Psoas muscle (tissue), 8 donors: ENCODE measurements at places on chromosomes 7 and 10. TPM values are rescaled to one million over a fixed set of nuclear protein-coding genes. Genes with fewer than 3 reads are reported as not detected.

GRCh38 chr10:119020627-119020946, 8.9 kb upstream of the NANOS1 start:
- DNase-seq, result peak; percentile 58

GRCh38 chr7:27928001-27928400, 188.0 kb downstream of the TAX1BP1 start:
- DNase-seq, result no peak

GRCh38 chr10:86110156-86110786, 256.3 kb downstream of the GRID1 start:
- DNase-seq, result no peak

GRCh38 chr7:2071133-2071832, 161.5 kb downstream of the MAD1L1 start:
- no peak for DNase-seq

DNA sequence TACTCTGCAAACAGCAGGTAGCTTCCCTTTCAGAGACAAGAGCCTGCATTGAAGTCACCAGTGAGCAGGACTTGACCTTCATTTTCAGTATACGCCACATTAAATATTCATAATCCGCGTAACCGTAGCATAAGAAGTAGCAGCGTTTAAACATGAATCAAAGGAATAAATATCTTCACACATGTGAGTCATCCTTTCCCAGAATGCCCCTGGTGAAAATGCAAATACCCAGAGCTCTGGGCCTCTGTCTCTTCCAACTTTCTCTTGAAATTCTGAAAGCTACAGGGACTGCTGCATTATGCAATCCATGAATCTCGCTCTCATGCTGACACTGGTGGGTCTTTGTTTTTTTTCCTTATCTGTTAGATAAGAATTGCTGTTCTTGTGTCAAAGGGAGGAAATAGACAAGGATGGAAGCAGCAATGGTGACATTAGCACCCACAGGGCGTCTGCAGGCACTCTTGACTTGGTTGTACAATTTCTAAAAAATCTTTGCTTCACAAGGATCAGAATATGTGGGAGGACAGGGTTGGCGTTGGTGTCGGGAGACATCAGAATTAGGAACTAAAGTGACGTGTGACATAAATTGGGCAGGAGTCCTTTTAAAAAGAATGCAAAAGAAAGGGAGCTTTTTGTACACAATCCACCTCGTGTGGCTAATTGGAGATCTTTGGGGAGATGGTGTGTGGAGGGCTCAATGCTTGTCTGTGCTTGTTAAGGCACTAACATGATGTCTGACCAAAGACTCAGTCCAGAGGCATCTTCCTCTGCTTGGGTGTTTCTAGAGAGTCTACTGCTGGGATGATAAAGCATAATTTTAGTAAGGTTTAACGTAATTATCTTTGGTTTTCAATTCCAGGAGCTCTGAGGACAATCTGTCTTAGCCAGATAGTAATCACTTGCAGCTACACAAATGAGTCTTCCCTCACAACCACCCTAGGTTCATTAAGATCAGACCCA, 390.3 kb downstream of the KCNMA1 start:
- no peak for DNase-seq

GRCh38 chr10:16009785-16010184, 149.5 kb upstream of the MINDY3 start:
- no peak for DNase-seq

DNA sequence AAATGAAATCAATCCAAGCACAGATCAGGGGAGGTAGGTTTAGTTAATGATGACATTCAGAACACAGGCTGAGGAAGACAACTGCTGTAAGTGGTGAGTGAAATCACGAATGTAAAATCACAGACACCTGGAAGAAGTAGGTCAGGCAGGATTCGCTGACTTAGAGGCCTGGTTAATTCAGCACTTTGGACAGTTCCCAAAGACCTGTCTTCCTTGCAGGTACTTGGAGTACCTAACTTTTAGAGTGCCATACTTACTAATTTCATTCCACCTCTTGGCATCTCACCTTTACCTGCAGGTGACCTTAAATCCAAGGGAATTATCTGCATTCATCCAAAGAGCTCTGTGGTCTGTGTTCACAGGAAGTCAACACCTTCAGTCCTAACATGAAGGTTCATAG, 822.3 kb downstream of the PHTF2 start:
- DNase-seq, result no peak

- DNase-seq, result no peak
Measured at GRCh38 chr7:139118234-139118804, 8.8 kb upstream of the ZC3HAV1 start.

The C10orf62 gene
- 0.12 TPM for polyA plus RNA-seq
